ENCODE measurements at places on chromosomes 1 and 21.

GRCh38 chr1:96365596-96366390 is 355.8 kb upstream of the PTBP2 start:
- no peak for DNase-seq

DNA sequence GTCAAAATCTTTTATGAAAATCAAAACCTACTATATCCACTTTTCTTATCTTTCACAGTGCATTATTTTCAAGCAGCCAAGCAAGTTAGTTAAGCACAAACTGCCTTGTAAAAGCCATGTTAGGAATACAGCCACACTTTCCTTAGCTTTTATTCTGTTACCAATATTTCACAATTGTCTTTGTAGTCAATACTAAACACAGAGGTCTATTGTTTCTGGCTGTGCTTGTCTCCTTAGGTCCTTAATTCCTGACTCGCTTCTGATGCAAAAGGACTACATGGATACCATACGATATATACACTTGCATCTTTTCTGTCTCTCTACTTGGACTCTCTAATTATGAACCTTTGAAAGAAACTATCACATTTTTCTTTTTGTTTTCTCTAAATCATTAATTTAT is 331.8 kb downstream of the NEGR1 start:
- no peak for DNase-seq

DNA sequence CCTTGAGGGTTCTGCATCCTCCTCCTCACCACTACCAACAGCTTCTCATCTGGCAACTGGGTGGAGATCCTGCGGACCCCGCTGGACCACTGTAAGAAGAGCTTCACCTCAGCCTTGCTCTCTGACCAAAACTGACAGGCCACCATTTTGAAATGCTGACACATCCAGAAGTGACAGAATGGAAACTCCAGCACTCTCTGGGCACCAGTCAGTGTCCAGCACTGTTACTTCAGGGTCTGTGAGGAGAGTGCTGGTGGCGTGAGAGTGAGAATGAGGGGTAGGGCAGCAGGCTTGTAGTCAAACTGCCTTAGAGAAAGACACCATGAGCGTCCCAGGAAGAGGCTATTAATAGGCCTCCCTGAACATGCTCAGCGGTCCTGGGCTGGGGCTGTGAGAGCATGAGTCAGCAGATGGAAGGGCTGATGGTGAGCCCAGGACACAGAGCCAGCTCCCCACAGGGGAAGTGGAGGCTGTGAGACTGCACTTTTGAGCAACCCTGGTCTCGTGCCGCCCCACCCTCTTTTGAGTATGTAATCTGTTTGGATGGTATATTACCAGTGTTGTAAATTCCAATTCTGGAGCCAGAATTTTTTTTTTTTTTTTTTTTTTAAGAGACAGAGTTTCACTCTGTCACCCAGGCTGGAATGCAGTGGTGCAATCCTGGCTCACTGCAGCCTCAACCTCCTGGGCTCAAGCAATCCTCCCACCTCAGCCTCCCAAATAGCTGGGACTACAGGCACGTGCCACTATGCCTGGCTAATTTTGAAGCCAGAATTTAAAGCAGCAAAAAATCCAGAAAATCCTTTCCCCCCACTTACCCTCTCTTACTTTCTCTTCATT is 34.4 kb upstream of the SLC30A1 start:
- no peak for DNase-seq

DNA sequence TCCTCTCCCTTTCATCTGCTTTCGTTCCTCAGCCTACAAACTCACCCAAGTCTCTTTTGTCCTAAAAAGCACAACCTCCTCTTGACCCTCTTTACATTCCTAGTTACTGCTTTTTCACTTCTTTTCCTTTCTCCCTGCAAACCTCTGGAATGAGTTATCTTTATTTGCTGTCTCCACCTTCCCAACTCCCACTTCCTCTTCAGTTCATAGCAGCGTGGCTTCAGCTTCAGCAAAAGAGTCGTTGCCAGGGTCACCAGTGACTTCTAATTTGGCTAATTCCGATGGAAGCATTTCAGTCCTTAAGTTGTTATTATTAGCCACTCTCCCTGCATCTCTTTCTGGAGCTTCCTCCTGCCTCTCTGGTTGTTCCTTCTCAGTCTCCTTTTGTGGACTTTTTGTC is 6.2 kb upstream of the TMEM54 start:
- no peak for DNase-seq

DNA sequence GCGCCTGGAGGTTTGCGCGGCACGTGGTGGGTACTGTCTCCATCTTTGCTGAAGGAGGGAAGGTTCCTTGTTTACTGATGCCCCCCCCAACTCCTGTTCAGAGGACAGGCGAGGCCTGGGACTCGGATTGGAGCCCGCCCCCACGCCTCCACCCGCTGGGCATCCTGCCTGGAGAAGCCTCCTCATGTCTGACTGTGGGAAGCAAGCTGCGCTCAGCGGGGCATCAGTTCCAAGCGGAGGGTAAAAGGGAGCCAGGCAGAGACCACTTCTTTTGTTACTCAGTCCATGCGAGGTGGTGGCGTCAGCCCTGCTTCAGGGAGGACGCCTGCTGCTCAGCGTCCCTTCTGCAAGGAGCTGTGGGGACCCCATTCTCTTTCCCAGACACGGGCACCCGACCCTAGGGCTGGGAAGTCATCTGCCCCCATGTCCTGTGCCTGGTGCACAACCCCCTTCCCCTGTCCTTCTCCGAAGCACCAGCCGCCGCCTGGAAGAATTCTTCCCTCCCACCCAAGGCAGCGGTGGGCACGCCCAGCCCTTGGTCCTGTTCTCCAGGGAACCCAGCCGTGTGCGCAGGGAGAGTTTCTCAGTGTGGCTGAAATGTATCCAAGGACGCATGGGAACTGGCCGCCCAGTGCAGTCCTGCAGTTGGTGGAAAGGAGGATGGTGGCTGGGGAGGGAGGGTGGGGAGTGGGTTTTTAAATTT is 414.0 kb downstream of the CAMTA1 start:
- no peak for DNase-seq

- DNase-seq = no peak
Measured at GRCh38 chr1:107523736-107524135, 382.9 kb downstream of the NTNG1 start.

DNA sequence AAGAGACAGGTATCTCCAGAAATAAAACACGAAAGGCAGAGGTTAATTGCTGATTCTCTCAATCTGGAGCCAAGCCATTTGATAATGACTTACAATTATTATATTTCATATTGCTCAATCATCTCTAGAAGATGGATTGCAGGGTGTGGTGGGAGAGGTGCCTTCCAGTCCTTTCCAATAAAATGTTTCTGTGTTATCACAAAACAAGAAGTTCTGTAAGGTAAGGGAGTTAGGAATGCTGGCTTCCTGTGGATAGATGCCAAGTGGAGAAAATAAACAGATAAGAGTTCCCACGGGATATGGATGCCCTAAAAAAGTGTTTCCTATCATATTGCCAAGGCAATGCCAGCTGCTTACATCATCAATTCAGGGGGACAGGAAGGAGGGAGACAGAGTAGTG is 7.2 kb upstream of the CCN1 start:
- no peak for DNase-seq

GRCh38 chr1:155940482-155940992 is 901 bp upstream of the RXFP4 start:
- DNase-seq = no peak

DNA sequence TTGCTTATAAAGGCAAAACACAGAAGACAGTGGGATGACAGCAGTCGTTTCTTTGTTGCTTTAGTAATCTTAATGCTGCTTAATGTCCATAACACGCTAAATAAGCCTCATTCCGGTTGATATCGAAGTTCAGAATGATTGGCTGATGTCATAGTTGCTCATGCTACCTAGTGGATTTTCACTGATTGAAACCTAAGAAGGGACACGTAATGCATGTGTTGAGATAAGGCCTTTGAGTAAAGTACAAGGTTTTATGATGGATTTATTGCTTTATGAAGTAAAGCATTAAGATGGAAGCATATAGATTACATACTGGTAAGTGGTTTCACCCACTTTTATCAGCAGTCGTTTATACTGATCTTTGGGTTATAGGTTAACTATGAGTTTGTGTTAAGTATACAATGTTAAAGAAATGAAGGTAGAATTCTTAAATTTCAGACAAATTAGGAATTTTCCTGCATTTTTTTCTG is 25.1 kb downstream of the IARS2 start:
- DNase-seq = no peak

- no peak for DNase-seq
Measured at GRCh38 chr1:53954128-53954527, 8.0 kb downstream of the LRRC42 start.

GRCh38 chr1:110152133-110152785 is 2.0 kb downstream of the SLC6A17 start:
- DNase-seq = no peak

- no peak for DNase-seq
Measured at GRCh38 chr1:15042866-15043265, 110.7 kb upstream of the TMEM51 start.

GRCh38 chr1:22236166-22236565 is 93.3 kb upstream of the WNT4 start:
- DNase-seq = no peak

DNA sequence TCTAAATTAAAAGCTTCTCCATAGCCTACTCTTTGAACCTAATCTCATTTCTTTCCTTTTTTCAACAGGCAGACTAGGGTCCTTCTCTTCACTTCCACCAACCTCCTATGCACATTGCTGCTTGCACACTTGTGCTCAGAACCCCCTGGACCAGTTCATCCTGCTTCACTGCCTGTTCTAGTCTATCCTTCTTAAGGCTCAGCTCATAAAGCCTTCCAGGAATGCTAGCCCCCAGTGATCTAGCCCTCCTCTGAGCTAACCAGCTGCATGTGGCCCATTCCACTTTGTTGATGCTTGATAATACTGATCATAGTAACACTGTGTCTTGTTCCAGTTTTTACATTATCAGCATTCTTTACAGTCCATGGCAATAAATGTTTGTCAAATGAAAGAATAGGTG is 22.9 kb upstream of the PHGDH start:
- DNase-seq = no peak

DNA sequence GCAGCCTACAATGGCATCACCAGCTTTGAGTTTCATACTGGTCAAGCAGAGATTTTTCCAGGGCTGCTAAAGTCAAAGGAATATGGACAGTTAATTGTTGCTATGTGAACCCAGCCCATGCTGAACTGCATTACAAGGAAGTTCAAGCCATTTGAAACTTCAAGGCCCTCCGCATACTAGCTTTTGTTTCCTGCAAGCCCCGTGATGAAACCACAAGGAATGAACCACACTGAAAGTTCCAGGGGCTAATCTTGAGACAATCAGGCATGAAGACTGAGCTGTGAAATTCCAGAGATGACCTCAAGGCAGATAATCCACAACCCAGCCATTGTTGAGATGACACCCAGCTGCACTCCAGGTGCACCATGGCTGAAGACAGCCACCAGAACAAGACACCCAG is 180.8 kb downstream of the C1orf21 start:
- DNase-seq = no peak

DNA sequence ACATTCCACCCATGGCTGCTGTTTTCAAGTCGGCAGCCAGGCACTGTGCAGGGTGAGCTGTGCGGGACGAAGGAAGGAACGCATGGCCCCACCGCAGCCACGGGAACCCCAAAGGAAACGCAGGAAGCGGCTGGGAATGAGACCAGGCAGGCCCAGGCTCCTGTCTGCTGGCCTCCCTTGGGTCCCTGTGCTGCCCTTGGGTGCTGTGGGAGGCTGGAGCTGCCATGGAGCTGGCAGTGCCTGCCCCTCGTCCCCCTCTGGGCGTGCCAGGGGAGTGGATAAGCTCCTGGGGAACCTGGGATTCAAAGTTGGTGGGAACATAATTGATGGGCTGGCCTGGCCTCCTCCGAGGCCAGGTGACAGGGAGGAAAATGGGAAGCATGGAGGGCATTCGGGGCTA is 5.3 kb upstream of the KRTAP10-4 start:
- DNase-seq = no peak

GRCh38 chr1:41623736-41624135 is 139.3 kb upstream of the EDN2 start:
- peak; percentile 35 for DNase-seq

Data from NCI-H510A (cell line).